ENCODE measurements at places on chromosomes 1 and 21.

DNA sequence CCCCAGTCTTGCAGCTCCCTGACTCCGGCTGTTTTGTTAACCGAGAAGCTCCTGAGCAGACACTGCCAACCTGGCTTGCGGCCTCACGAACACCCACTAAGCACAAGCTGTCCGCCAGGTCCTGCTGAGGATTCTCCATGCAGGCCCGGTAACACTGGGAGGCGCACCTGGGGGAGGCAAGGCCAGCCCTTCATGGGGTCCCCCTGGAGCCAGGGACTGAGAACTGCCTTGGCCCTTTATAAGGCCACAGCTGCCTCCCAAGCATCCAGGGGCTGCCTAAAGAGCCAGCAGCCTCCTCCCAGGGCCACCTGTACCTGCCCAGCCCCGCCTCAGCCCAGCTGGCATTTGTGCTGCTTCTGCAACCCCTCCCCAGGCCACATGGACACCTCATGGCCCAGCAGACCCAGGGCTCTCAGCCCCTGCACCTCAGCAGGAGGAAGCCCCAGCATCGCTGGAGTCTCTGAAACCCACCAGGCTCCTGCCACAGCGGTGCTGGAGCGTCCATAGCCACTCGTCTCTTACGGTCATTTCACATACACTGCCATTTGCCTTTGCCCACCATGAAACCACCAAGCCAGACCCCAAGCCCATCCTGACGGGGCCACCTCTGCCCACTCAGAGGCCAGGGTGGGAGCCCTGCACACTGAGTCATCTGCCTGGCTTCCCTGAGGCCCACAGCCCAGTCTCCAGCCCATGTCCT, 82.5 kb downstream of the NPHP4 start:
- DNase-seq: no peak

- peak; percentile 31 for DNase-seq
These were observed 909 bp upstream of the PAXBP1 start for GRCh38 chr21:32772281-32773047.

DNA sequence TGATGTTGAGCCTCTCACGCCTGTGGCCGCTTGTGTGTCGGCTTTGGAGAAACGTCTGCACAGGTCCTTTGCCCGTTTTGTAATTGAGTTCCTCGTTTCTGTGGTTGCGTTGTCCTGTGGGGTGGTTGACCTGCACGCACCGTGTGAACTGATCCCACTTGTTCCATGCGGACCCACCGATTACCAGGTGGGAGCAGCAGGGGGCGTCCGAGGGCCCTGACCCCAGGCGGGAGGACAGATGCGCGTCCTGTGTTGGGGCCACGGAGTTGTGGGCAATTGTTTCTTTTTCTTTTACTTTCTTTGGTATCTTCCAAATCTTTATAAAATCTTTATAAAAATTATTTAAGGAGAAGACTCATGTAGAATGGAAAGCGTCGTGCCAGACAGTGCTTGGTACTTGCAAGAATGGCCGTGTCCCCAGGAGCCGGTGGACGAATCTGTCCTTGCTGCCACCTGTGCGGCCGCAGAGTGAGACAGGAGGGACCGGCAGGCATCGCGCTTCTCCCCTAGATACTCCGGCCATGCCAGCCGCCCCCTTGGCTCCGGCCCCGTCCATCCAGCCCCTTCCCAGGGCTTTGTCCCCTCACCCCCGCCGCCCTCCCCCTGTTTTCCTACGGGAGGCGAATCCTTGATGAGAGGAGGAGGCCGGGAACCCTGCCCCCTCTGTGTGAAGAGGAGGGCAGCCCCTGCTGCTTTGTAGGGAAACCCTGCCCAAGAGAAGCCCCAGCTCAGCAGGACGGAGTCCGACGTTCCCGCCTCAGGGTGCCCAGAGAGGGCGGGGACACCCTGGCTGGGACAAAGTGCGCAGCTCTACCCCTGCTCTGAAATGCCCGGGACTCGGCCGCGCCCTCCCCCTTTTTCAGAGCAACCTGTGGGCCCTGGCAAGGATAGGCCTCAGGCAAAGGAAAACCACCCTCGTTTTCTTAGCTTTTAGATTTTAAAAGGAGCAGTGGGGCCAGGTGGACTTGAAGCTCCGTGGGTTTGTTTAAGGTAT, 41.7 kb downstream of the PRKCZ start:
- no peak for DNase-seq

- no peak for DNase-seq
These were observed 279.2 kb downstream of the RPS6KC1 start for GRCh38 chr1:213330281-213330680.

GRCh38 chr1:12447307-12447706, 170.7 kb downstream of the DHRS3 start:
- DNase-seq: peak; percentile 50

DNA sequence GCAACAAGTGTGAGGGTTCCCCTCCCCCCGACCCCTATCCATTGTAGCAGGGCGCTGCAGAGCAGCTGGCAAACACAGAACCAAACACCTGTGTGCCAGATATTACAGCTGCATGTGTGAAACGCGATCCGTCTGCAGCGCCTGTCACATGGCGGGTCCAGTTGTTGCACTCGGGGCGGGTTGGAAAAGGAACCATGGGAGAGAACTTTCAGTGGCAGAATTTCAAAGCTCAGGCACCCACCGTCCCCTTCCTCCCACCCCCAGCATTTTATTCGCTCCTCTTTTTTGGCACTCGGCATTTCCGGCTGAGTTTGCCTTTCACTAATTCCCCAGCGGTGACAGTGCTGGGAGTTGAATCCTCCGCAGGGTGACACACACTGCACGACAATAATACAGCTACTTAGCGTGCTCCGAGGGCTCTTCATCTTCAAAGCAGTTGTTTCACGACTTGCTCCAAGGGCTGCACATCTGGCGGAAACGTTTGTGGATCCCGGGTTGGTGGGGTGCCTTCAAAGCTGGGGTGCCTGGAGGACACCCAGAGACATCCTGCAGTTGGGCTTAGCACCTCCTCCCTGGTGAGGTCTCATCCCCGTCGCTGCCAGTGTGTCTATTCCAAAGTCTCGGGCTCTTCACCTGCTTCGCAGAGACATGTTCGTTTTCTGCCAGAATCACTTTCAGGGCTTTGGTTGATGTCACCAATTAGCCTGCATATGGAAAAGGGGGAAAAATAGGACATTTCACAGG, 180.7 kb downstream of the ZBTB18 start:
- no peak for DNase-seq

GRCh38 chr1:160838888-160839287, 23.8 kb downstream of the CD244 start:
- no peak for DNase-seq

DNA sequence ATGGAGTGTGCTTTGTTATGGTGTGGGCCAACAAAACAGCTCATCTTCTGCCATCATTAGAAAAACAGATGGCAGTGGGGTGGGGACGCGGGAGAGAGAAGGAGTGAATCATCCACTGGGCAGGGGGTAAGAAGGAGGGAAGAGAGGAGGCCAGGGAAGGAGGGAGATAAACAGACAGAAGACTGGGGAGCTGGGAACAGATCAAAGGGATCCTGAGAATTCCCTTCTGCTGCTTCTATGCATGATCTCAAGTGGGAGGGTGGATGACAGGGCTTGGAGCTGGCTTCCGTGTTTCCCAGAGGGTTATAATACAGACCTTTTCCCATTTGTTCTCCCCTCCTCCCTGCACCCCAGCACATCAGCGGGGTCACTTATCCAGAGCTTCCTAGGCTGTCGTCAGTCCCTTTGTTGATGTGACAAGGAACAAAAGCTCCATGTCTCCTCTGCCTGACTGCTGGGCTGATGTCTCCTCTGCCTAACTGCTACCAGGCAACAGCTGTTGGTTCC, 338.6 kb downstream of the PAPPA2 start:
- no peak for DNase-seq

- no peak for DNase-seq
These were observed 6.7 kb downstream of the MPL start for GRCh38 chr1:43344267-43344850.

- no peak for DNase-seq
These were observed 19.7 kb downstream of the AK4 start for GRCh38 chr1:65167586-65168242.

DNA sequence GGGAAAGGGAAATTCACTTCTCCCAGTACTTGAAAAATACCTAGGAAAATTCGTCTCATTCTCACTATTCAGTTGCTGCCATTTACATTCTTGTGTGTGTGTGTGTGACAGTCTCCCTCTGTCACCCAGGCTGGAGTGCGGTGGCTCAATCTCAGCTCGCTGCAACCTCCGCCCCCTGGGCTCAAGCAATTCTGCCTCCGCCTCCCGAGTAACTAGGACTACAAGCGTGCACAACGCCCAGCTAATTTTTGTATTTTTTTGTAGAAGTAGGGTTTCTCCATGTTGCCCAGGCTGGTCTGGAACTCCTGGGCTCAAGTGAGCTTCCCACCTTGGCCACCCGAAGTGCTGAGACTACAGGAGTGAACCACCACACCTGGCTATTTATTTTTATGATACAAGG, 1.2 kb downstream of the SNAPIN start:
- DNase-seq: no peak

GRCh38 chr1:247681288-247681897, 1.9 kb upstream of the OR13G1 start:
- DNase-seq: peak; percentile 2

DNA sequence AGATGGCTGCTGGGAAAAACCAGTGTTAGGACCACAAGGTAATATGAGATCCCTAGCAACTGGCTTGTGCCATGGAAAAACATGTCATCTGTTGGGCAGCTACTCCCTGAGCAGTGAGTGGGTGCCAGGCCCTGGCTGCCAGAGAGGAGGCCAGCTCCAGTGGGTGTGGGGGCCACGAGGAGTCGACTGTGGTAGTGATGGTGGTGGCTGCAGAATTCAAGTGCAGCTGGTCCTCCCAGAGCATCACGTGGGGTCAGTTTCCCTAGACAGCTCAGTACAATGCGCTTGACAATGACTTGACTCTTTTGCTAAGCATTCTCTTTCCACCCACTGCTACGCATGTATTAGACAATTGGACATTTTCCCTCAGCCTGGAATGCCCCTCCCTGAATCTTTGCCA, 14.5 kb upstream of the CDC42 start:
- no peak for DNase-seq

GRCh38 chr21:45487891-45488600, 54.2 kb downstream of the SLC19A1 start:
- no peak for DNase-seq

DNA sequence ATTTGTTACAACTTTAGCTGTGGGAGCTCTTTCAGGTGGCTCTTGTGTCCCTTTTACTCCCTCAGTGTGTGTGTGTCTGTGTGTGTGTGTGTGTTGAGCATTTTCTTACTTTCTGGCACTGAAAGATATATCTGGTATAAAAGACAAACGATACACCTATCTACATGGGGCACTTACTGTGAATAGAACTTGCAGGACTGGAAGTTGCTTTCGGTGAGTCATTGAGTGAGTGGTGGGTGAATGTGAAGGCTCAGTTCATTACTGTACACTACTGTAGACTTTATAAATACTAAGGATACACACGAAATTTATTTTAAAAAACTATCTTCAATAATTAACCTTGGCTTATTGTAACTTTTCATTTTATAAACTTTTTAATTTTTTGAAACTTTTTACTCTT, 38.7 kb downstream of the BTBD8 start:
- no peak for DNase-seq

GRCh38 chr1:76727520-76727919, 139.8 kb upstream of the ST6GALNAC5 start:
- no peak for DNase-seq

DNA sequence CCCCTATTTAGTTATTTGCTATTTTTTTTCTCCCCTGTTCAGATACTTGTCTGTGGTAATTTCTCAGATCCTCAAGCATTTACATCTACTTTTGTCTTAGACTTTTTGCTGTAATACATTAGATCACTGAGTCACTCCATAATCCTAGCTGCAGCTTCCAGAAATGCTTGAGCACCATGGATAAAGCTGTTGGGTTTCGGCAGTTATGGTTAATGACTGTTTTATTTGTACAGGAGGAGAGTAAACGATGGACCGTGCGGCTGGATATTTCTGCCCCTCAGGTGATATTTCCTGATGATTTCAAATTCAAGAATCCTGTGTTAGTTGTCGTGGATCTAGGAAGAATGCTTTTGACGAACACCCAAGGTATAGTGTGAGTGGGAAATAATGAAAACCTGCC, 42.9 kb downstream of the VPS13D start:
- DNase-seq: no peak

- peak; percentile 27 for DNase-seq
These were observed 34.1 kb downstream of the OR2G3 start for GRCh38 chr1:247639381-247639981.

DNA sequence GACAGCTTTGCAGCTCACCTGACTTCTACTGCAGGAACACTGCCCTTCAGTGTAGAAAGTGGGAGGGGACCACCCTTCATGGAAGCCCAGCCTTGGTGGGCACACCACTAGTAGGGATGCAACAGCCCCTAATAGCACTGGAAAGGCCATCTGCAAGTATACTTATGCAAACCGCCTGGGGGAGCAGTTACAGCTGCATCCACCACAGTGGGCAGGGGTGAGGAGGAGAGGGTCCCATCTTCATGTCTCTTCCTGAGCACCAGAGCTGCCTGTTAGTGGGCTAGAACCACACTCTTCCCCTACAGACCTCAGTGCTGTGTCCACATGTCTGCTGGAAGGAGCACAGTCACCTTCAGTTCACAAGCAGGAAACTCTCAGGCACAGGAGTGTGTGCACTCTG, 66.2 kb upstream of the LHX8 start:
- DNase-seq: no peak

- DNase-seq: no peak
These were observed 295.8 kb downstream of the MATN1 start for GRCh38 chr1:30427545-30427944.

DNA sequence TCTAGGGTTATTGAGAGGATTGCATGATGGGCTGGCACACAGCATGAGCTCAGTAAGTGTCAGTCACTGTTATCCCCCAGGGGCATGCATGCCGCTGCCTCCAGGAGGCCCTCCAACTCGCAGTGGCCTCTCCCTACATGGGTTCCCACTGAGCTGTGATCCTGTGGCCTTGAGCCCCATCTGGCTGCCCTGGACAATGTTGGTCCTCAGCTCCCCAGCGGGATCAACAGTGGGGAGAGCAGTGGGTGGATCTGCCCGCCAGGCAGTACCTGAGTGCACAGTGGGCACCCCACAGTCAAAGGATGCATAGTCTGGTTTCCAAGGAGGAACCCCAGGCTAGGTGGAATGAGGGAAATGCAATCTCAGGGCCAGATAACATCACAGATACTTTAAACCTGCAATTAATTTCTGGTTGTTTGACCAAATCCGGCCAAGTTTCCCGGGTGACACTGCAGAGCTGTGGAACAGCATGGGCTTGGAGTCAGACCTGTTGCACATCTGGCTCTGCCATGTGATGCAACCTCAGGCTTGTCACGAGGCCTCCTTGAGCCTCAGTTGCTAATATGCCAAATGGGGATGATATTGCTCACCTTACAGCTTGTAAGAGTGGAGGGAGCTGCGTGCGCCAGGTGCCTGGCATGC, 9.3 kb downstream of the PADI3 start:
- no peak for DNase-seq

DNA sequence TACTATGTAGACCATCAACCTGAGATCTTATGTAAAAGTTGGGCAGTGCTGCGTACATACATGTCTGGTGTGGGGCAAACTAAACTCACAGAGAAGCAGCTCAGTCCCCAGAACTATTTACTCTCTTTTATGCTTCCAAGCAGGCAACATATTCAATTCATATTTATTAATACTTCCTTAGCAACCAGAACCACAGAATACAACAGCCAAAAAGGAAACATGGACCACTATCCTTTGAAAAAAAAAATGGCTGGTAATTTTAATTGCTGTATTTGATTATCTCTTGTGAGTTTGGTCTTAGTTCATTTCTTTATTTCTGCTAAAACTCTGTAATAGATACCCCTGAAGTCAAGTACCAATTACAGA, 1.5 kb upstream of the PPP1R15B start:
- no peak for DNase-seq

Measured in stromal cell of bone marrow (primary cell).